Renal cortex interstitium (tissue), 15 donors: ENCODE measurements at places on chromosomes 1 and 21. TPM values are rescaled to one million over a fixed set of nuclear protein-coding genes. Genes with fewer than 3 reads are reported as not detected.

CYB5RL gene
- 10.5 TPM for polyA plus RNA-seq

- DNase-seq = no peak
These were observed 1103.3 kb upstream of the B3GALT2 start for GRCh38 chr1:194289569-194290266.

- DNase-seq = peak; percentile 63
These were observed 76.9 kb downstream of the CLIC6 start for GRCh38 chr21:34745557-34746255.

SLC50A1 gene
- polyA plus RNA-seq = 48.7 TPM

ADAM30 gene
- not detected for polyA plus RNA-seq

SLC1A7 gene
- 0.27 TPM for polyA plus RNA-seq

MIXL1 gene
- 0.26 TPM for polyA plus RNA-seq

GRCh38 chr1:54696262-54696661, 19.4 kb upstream of the TTC4 start:
- no peak for DNase-seq

DNA sequence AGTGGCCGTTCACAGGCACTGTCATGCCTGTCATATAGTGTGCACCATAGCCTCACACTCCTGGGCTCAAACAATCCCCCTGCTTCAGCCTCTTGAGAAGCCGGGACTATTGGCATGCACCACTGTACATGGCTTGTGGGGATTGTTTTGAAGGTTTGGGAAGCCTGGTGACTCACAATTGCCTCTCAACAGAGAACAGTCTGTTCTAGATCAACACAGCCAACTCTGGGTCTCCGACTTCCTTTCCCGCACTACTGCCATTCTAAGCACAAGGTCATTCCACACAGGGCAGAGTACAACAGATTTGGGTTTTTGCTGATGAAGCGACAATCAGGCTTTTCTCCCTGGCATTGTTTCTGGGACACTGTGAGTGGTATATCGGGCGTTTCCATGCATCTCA, 15.5 kb upstream of the AHCTF1 start:
- DNase-seq = no peak

DNA sequence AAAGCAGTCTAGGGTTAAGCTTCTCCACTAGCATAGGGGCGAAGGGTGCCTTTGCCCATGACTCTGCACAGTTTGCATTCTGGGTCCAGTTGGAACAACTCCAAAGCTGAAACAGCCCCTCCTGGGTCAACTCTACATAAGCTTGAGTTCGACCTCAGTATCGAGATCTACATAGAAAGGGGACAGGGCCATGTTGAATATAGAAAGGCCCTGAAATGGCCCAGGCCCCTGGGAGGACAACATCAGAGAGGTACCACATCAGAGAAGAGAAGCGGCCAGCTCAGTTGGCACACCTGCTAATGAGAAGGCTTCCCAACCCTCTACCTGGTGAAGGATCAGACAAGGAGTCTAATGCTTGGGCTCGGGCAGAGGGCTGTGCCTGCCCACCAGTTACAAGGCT, 1.6 kb downstream of the DENND2D start:
- DNase-seq = no peak

DNA sequence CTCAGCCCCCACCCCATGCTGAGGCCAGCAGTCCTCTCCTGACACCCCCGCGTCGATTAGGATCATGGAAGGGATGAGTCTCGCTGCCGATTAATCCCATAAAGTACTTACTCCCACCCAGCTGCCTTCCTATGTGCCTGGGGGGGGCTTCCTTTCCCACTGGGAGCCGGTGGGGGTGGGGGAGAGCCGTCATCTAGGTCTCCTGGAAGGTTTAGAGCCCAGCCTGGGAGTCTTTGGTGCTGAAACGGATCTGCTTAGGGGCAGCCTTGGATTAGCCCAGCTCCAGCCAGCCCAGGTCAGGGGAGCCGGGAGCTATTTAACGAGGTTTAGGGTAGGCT, 9.8 kb downstream of the SAMD11 start:
- no peak for DNase-seq

FCRL6 gene
- 0.32 TPM for polyA plus RNA-seq

DNA sequence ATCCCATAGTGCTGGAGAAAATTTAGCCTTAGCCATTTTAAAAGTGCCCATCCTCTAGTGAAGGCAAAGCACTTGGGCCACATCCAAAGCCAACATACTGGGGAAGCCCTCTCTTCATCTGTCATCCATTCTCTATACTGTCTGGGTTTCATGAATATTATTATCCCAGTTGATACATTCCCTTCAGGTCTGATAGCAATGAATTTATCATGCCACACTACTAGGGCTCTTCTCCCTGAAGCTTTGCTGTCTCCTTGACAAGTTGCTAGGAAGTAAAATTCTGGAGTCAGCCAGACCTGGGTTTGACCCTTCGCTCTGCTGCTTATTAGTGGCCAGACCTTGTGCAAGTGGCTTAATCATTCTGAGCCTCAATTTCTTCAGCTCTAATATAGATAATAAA, 1041.4 kb upstream of the ADGRL2 start:
- no peak for DNase-seq

- DNase-seq = peak; percentile 95
These were observed at the start of gene ARID1A for GRCh38 chr1:26695356-26696118. ARID1A (plus strand) TSS chr1:26696015; CDS start chr1:26696404, 389 bp downstream.

- no peak for DNase-seq
These were observed 20.7 kb upstream of the PADI4 start for GRCh38 chr1:17287130-17287776.

DSCAM gene
- not detected for polyA plus RNA-seq

- no peak for DNase-seq
These were observed 16.3 kb upstream of the DNAJC6 start for GRCh38 chr1:65292861-65293593.

- DNase-seq = no peak
These were observed 94.0 kb downstream of the KCND3 start for GRCh38 chr1:111895469-111895868.

DNA sequence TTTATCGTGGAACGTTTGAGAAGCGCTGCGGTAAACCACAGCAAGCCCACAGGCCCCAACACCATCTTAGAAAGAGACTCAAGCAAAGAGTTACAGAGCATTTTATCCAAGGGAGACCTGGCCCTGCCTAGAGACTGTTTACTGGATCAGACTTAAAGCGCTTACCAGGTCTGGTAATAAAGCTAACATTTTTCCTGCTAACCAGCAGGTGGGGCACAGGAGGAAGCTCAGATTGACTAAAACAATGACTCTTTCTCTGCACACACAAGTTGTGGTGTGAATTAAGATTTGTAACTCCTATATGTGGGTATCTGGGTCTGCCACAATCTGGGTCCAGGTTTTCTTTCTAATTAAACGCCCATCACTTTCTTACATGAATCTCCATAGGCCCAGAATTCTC, 136.5 kb upstream of the ETS2 start:
- no peak for DNase-seq

DNA sequence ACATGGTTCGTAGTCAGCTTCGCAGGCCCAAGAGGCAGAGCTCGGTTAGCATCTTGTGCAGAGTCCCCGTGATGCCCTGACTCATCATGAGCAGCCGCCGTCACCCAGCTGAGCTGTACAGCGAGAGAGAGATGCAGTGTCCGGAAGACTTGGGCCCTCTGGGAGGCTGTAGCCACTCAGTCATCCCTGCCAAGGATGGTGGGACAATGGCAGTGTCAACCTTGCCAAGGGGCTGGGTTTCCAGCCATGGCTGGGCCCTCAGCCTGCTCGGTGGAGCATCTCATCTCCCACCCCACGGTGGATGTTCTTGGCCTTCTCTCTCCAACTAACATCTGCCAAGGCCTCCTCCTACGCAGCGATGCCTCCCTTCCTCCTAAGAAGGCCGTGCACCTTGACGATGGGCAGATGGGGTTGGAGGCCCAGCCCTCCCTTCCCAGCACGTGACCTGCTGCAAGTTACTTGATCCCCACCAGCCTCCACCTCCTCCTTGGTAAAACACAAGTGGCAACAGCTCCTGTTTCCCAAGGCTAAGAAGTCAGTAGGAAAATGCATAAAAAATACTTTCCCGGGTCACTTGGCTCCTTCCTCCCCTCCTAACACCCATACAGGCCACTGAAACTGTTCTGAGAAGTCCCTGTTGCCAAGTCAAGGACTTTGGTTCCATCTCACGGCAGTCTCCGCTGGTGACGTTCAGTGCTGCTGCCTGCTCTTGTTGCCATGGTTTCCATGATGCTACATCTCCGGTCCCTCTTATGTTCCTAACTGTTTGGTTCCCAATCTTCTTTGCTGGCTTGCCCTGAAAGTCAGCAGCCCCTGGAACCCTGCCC, 384.7 kb upstream of the VAMP3 start:
- no peak for DNase-seq

LIPI gene
- polyA plus RNA-seq = 0.16 TPM

F13B gene
- not detected for polyA plus RNA-seq

- DNase-seq = no peak
These were observed 17.1 kb downstream of the ABCG1 start for GRCh38 chr21:42236014-42236413.

DNA sequence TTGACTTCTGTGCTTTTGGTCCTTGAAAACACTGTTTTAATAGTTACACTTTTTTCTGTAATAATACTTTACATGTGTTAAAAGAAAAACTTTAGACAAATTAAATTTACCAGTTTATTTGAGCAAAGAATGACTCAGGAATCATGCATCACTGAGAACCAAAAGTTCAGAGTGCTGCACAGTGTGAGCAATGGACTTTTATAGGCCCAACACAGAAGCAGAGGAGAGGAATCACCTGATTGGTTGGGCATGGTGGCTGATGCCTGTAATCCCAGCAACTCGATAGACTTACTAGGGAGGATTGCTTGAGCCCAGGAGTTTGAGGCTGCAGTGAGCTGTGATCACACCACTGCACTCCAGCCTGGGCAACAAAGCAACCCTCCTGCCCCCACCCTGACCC, 29.3 kb downstream of the ZNF648 start:
- DNase-seq = no peak

- no peak for DNase-seq
These were observed 52.6 kb upstream of the EPS8L3 start for GRCh38 chr1:109816175-109816811.

GRCh38 chr1:197910120-197910991, 6.8 kb upstream of the LHX9 start:
- DNase-seq = no peak

- no peak for DNase-seq
These were observed 25.2 kb downstream of the CDC42 start for GRCh38 chr1:22077728-22078127.

GRCh38 chr1:159077120-159077961, 775 bp upstream of the AIM2 start:
- no peak for DNase-seq

DNA sequence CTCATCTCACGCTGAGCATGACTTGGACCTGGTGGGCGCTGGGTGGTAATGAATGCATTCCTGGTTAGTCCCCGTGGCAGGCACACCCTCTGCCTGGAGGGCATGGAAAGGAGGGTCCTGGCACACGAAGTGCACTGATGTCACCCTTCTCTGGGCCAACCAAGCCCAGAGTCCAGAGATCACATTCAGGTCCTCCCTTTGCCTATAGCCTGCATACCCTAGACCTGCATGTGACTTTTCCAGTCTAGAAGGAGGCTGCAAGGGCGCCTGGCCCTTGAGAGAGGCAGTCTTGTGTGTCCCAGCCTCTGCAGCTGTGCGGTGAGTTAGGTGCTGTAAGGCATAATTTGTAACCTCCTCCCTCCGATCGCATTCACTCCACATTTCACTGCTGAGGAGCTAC, 22.1 kb downstream of the PADI2 start:
- no peak for DNase-seq

OPRD1 gene
- 0.40 TPM for polyA plus RNA-seq

RUNX3 gene
- polyA plus RNA-seq = 0.97 TPM

DNA sequence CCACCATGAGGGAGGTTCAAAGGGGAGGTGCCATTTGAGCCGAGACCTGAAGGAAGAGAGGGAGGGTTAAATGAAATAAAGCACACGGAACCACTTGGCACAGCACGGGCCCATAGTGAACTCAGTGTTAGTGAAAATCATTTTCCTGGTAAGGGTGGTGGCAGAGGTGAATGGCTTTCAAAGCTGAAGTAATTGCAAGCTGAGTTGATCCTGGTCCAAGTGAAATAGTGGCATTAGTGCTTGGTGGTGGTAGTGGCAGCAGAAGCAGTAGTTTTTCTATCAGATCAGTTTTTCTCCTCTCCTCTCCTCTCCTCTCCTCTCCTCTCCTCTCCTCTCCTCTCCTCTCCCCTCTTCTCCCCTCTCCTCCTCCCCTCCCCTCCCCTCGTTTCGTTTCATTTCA, 30.5 kb upstream of the SRSF10 start:
- DNase-seq = no peak

GRCh38 chr1:15786581-15786980, 20.9 kb downstream of the UQCRHL start:
- DNase-seq = no peak

DNA sequence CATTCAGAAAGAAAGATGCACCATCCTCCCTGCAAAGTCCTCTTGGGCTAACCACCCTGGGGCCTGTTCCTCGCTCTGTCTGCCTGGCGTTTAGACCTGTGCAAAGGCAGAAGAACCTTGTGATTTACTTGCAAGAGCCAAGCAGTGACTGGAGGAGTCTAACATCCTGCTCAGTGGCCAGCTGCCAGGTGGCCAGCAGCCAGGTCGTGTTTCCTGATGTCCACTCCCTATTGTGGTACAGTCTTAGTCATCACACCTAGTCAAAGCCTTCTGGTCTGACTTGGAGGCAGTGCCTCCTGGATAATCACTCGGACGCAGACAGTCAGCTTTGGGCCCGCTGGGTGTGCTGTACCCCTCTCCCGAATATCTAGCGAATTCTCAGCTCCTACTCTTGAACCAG, 118.1 kb downstream of the PGBD5 start:
- no peak for DNase-seq

DNA sequence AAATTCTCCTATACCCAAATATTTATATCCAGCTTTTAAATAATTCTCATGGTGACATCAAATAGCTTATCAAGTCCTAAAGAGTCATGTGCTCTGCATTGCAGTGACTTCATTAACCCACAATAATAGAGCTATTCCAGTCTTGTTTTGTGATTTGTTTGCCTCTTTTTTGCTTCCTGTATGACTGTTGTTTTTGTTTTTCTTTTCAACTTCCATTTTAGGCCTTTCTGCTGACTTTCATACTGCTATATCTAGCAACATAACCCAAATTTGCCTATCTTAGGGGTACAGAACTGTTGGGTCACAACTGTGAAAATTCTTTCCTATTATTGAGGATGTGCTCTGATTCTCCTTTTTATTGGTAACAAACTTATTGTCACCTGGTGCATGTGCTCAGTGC, 30.3 kb downstream of the SPATA17 start:
- no peak for DNase-seq

- no peak for DNase-seq
These were observed 41.5 kb downstream of the NKAIN1 start for GRCh38 chr1:31198150-31198549.

GPR137B gene
- 40.5 TPM for polyA plus RNA-seq

DNA sequence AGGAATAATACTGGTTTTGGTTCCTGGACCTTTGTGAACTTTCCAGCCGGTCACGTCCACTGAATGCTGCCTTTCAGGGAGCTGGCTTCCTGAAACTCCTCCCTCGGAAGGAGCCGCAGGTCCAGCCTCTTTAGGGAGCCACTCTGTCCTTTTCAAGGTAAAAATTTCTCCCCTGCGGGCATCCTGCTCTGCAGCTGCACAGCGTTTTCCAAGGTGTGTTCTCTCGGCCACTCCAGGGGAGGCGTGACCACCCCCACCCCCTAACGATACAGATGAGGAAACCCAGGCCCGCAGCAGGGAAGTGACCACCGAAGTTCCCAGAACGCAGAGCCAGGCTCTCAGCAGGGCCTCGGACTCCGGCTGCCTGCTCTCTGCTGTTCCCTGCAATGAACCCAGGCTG, 21.5 kb downstream of the PADI2 start:
- no peak for DNase-seq

GRCh38 chr1:202275061-202275770, 66.5 kb downstream of the UBE2T start:
- no peak for DNase-seq

- no peak for DNase-seq
These were observed 332.8 kb upstream of the ZRANB2 start for GRCh38 chr1:71413441-71414175.
